ELR (cell line): ENCODE measurements at places on chromosomes 5 and 9.

- DNase-seq, result peak; percentile 40
These were observed 58.8 kb upstream of the RAI14 start for GRCh38 chr5:34597034-34598027.

DNA sequence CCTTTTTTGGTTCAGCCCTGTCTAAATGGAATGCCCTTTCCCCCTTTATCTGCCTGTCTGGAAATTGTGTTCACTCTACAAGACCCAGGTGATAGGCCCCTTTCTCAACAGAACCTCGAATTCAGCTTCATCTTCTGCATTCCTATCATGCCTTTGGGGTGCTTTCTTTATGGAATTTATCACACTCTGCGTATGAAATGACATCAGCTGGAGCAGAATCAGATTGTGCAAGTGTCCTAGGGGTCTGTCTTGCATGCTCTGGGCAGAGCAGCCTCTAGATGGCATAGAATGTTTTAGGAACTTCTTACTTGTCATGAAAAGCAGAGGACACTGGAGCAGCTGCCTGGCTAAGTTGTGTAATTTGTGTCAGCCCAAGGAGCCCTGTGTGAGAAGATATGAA lies 84.9 kb downstream of the ISL1 start:
- DNase-seq, result peak; percentile 41

- DNase-seq, result no peak
These were observed 21.5 kb upstream of the ASS1 start for GRCh38 chr9:130423272-130423671.

- DNase-seq, result no peak
These were observed 481.3 kb downstream of the DMRT2 start for GRCh38 chr9:1531424-1531823.

DNA sequence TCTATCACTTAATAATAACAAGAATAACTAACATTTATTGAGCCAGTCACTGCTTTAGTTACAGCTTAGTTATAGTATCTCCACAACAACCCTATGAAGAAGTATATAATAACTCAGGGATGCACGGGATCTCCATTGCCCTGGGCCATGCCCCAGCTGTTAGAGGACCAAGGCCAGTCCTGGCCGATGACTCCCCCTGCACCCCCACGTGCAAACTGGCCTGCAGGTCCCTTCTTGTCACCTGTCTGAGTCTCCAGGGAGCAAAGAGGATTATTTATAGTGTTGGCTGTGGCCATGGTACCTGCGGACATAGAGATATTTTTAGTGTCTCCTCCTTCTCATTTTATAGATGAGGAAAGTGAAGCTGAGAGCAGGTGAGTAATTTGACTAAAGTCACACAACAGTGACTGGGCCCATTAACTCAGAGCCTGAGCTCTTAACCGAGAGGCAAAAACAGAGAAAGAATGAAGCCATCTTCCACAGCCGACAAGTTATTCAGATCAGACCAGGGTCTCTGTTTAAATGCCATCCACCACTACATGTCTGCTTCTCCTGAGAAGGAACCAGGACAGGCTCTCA lies 94.4 kb downstream of the TMEM215 start:
- no peak for DNase-seq

GRCh38 chr5:68798877-68799843 lies 294.7 kb upstream of the SLC30A5 start:
- DNase-seq, result no peak

DNA sequence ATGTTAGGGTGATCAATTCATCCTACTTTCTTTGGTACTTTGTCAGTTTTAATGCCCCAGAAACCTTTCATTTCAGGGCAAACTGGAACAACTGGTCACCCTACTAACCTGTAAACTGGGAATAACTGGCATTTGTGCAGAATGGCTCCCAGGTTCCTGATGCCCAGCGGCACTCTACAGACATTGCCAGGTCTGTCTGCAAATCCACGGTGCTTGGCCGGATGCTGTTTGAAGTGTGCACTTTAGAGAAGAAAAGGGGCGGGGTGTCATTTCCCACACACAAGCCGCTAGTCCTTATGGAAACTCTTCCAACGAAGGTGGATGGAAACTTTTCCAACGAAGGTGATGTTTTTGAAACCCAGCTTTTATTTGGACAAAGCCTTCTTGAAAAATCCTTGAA lies 49.9 kb upstream of the OTULINL start:
- DNase-seq, result no peak

DNA sequence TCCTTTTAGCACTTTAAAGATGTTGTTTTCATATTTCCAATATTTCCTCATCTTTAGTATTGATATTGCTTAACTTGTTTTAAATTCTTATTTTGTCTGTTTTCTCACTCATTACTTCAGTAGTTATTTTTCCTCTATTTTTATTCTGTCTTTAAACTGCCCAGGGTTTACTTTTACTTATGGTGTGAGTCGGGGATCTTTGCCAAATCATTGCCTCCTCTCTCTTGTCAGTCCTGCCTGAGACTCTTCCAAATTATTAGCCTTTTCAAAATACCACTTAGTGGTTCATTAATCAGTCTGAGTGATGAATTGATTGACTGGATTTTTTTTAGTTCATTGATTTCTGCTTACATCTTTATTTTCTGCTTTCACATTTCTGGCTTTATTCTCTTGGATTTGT lies 72.9 kb downstream of the SH3GL2 start:
- no peak for DNase-seq

DNA sequence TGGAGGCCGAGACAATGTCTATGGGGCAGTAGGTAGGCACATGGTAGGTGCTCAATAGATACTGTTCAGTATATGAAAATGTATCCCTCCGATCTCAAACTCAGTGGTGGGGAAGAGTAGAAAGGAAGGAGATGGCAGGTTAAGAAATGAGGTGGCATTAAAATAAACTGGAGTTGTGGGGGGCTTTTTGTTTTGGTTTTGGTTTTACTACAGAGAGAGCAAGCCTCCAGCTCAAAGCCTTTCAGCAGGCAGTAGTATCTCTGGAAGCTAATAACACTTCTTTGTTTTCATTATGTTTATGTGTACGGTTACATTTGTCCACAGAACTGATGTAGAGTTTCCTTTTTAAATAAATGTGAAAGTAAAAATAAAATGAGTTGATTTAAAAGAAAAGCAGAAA lies 8.6 kb downstream of the MFAP3 start:
- no peak for DNase-seq

GRCh38 chr5:176535664-176536131 lies 1.5 kb downstream of the RNF44 start:
- peak; percentile 30 for DNase-seq

DNA sequence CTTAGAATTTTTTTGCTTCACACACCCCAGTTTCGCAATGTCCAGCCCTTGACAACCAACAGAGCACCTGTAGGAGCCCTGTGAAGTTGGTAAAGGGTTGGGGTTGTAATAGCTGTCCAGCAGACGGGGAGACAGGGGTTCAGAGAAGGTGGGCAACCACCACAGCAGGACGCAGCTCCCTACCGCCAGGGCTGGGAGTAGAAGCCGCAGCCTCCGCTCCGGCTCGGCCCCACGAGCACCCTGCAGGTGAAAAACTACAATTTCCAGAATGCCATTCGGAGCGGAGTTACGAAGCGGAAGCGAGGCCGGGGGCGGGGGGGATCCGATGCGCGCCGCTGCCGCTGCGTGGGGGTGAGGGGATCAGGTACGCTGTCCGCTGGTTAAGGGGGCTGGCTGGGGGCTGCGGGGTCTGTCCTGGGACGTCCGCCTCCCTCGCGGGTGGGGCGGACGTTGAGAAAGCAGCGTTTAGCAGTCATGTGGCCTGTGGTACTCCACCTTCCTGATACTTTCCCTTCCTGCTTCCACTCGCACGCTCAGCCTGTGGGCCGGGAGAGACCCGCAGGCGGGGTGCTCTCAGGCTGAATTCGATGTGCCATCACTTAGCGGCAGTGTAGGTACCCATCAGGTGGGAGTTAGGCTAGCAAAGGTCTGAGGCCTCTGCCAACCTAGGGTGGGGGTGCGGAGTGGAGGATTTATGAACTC lies at the start of gene TRMT10B:
Gene TRMT10B (plus strand): TSS at position 317 of the 702 bp plus-strand sequence. CDS start 8,127 bp downstream, outside the sequence.
- peak; percentile 85 for DNase-seq

GRCh38 chr9:131616983-131617604 lies 71.8 kb downstream of the PRRT1B start:
- DNase-seq, result no peak

DNA sequence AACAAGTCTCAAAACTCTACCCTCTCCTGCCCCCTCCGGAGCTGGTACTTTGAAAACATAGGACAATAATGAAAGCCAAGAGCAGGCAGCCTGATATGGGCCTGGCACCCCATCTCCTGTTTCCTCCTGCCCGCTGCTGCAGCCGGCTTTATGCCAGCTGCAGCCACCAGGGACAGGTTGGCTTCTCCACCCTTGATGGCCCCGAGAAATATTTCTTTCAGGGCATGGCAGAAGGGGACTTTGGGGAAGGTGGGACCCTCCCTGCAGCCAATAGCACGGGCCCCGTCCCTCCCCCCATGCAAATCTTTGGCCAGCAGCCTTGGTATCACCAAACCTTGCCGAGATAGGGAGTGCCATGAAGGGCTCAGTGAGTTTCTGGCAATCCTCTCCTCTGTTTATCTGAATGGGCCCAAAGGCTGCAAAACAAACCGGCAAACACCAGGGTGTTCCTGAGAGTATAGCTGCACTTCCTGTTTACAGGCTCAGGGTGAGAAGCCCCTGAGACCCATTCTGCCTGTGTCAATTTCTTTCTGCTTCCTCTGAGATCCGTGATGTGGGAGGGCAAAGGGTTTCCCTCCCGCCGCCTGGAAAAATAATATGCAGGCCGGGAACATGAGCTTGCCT lies 73.4 kb upstream of the BOD1 start:
- DNase-seq, result no peak

- no peak for DNase-seq
These were observed 218.5 kb upstream of the IRX1 start for GRCh38 chr5:3377176-3377575.

GRCh38 chr5:37787742-37788141 lies 52.1 kb downstream of the GDNF start:
- no peak for DNase-seq

DNA sequence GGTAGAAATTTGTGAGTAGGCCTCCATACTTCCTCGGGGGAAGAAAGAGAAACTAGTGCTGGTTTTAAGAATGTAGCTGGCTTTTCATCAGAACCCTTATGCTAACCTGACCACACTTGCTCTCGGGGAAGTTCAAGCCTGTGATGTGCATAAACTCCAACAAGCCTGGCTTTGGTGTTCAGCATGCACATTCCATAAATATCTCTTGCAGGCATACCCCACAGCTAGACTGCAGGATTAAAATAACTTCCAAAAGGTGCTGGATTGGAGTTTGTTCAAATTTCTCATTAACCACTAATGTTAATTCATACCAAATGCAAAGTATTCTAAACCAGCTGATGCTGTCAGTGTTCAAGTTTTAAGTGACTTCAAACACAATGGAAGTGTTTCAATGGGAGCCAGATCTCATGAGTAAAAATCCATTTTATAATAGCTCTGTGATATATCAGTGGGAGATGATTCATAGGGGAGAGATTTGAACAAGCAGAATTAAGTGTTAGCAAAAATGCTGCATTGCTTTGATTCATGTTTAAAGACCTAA lies 79.4 kb downstream of the NPR3 start:
- DNase-seq, result peak; percentile 51

- no peak for DNase-seq
These were observed 1.1 kb upstream of the AKNA start for GRCh38 chr9:114388764-114389375.

- no peak for DNase-seq
These were observed 12.1 kb downstream of the CSF2 start for GRCh38 chr5:132085686-132086085.
